GM23248 (cell line): ENCODE measurements at places on chromosomes 11 and 22.

DNA sequence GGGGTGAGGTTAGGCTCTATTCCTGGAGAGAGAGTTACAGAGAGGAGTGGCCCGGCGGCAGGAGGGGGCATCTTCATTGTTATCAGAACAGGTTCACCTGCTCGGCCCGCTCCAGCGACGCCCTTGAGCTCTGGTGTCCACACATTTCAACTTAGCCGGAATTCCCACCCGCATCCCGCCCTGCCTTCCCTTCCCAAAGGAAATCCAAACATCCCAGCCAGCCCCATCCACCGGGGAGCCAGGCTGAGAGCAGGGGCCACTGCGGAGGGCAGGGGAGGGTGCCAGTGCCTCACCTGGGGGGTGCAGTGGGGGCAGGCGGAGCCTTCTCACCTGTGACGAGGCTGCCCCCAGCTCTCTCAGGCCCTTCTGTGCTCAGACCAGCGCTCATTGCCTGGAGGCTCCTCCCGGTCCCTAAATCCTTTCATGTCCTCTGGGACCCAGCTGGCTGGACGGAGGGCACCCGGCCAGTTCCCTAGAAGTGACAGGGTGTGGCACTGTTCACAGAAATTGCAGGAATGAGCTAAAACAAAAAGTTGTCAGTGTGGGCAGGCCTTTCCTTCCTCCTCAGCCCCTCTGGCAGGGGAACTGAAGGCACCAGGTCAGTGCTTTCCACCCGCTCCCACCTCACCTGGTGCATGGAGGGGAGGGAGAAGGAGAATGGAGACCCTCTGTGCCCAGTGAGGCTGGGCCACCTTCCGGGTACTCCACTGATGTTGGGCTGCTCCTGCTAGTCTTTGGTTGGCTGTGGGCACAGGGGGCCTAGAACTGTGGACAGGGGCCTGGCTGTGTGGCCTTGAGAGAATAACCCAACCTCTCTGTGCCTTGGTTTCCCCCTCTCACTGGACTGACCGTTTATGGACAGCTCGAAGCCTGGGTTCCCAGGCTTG lies 2.2 kb upstream of the MRGPRG start:
- DNase-seq, result no peak

GRCh38 chr11:104464691-104465090 lies 300.7 kb upstream of the PDGFD start:
- DNase-seq, result no peak

- peak; percentile 88 for DNase-seq
These were observed at the start of gene CLTCL1 for GRCh38 chr22:19291580-19292457. TSS of gene CLTCL1 (minus strand) at chr22:19291719. CDS start at chr22:19291641, 78 bp downstream.

GRCh38 chr11:44657836-44658505 lies 68.8 kb upstream of the TSPAN18 start:
- no peak for DNase-seq

- DNase-seq, result no peak
These were observed 398.4 kb downstream of the CNTN5 start for GRCh38 chr11:99418927-99419720.

DNA sequence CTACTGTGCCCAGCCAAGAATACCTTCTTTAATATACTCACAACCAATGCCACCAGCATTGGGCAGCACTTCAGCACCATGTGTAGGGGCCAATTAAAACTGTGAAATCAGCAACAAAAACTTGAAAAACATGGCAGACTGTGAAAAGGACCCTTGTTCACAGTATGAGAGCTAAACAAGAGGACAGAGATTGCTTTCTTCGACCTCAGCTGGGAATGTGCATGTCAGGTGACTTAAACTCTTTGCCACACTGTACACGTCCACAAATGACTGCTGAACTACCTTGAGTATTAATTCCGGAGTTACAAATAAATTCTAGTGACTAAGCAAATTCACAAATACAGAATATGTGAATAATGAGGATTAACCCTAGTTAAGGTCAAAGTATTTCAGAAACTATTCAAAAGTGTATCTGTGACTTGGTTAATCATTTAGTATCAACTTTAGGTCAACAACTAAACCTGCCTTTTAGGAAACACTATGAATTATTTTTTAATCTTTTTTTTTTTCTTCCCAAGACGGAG lies 33.0 kb downstream of the DDX6 start:
- DNase-seq, result no peak

DNA sequence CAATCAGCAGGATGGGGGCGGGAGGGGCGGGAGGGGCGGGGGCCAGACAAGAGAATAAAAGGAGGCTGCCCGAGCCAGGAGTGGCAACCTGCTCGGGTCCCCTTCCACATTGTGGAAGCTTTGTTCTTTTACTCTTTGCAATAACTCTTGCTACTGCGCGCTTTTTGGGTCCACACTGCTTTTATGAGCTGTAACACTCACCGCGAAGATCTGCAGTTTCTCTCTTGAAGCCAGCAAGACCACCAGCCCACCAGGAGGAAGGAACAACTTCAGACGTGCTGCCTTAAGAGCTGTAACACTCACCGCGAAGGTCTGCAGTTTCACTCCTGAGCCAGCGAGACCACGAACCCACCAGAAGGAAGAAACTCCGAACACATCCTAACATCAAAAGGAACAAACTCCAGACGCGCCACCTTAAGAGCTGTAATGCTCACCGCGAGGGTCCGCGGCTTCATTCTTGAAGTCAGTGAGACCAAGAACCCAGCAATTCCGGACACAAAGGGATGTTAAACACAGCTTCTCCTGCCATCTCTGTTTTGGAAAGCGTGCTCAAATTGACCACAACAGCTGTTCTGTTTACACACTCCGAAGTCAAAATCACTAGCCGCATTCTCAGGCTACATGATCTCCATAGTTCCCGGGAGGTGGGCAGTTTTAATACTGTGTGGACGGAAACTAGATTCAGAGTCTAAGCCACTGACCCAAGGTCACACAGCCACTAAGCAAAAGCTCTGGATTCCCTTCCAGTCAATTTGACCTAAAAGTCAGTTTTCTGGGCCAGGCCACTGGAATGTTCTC lies 11.9 kb downstream of the PLAAT2 start:
- DNase-seq, result no peak

DNA sequence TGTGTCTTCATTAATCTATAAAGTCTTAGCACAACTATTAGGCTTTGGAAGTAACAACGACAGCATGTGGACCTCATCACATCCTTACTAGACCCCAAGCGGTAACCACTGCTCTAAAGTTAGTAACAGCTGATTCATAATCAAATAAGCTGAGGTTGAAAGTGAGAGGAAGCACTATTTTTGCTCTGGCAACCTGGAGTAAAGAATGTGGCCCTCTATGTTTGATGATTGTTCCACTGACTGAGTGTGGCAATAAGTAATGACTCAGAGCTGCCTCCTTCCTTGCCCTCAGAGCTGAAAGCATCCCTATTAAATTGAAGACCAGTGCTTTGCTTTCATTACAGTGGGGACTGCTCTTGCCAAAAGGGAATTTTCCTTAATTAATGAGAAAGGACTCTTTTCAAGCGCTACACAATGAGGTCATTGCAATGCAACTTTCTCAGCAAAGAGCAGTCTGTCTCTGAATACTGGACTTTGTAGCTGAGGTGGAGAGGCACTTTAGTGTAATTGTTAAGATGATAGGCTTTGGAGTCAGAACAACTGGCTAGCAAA lies 906.1 kb upstream of the RAG2 start:
- DNase-seq, result peak; percentile 33

GRCh38 chr11:72239849-72240460 lies 4.0 kb downstream of the PHOX2A start:
- DNase-seq, result peak; percentile 85

- no peak for DNase-seq
These were observed 9.8 kb downstream of the PPP6R3 start for GRCh38 chr11:68470304-68470811.

- no peak for DNase-seq
These were observed 9.0 kb upstream of the APOBEC3A start for GRCh38 chr22:38948181-38948940.

DNA sequence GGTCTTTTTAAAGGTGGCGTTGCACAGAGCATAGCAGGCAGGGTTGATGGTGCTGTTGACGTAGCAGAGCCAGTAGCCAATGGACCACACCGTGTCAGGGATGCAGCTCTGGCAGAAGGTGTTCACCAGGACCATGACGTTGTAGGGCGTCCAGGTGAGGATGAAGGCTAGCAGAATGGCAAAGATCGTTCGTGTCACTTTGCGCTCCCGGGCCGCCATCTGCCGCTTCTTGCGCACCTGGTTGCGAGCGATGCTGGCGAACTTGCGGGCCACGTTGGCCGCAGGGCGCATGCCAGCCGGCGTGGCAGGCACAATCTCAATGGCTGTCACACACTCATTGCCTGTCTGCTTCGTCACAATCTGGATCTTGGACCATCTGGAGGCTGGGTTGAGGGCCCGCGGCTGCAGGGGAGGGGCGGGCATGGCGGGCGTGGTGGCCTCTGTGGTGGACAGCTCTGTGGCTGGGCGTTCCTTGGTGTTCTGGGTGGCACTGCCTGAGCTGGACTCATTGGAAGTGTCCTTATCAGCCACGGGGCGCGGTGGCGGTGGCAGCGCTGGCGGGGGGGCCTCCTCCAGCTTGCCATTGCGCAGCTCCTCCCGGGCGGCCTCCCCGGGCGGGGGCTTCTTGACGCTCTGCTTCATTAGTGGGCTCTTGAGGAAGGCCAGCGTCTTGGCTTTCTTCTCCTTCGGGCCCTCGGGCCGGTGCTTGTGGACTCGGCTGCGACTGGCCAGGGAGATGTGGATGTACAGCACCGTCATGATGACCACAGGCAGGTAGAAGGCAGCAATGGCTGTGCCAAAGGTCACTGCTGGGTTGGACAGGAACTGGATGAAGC lies 3.9 kb downstream of the MDK start:
- DNase-seq, result no peak

DNA sequence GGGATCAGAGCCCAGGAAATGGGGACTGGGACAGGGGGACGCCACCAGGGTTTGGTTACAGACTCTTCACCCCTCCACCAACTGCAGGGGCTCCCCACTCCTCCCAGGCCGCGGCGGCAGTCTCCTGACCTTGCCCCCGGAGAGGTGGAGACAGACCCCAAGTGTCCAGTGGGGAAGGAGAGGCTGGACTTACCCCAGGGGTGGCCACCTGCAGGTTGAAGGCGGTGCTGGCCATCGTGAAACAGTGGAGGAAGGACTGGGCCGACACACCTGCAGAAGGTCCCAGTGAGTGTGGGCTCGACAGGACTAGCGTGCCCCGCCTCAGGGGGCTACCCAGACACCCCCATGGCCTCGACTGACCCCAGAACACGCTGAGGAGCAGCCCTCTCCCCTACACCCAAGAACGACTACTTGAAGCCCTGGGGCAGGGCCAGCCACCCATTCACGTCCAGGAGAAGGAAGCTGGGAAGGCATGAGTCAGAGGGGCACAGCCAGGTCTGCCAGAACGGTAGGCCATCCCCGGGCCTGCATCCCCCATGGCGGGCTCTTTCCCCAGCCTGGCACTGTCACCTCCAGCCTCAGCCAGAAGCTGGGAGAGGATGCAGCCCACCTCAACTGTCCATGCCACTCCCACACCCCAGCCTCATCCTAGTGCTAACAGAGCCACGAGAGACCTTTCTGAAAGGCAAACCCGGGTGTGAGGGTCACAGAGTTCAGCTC lies 2.3 kb downstream of the GATD1 start:
- peak; percentile 78 for DNase-seq

DNA sequence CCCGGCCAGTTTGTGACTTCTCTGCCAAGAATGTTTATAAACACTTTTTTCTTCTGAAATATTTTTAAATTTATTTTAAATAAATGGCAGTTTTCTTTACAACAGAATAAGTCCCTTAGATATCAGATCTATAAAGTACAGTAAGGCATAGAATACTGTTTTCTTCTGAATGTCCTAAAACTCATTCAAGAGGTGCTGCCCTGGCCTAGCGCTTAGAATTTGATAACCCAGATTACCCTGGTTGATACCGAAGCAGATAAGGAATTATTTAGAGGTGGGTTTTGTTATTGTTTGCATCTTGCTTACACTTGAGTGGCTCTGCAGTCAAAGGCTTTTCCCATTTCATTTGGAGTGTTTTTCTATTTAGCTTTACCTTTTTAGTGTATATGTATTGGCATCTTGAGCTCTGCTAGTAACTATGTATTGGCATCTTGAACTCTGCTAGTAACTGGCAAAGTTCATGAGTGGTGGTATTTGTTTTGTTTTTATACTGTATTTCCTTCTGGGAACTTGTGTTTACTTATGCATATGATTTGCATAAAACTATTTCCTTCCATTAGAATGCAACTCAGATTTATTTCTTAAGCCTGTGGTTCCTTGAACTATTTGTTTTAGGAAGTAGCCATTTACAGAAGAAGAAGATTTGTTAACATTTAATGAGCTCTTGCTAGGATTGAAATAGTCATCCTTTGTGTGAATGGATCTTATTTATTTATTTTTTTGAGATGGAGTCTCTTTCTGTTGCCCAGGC lies 1.2 kb downstream of the ACAD8 start:
- no peak for DNase-seq

DNA sequence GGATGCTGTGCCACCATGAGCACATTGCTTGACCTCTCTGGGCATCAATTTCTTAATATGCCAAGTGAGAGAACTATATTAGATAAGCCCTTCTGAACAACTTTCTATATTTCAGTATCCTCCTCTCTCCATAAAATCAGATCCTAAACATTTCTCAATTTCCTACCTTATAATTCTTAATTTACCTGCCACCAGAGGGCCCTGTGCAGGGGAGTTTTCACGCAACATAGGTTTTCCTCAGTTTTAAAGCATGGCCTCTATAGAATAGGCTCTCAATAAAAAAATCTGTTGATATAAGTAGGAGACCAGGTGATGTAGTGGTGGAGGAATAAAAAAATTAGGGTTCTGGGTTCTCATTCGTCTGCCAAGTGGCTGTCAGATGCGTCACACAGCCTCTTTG lies 83.7 kb upstream of the DBX1 start:
- DNase-seq, result no peak

GRCh38 chr11:25566298-25567200 lies 765.4 kb upstream of the ANO3 start:
- no peak for DNase-seq

GRCh38 chr11:124199702-124200101 lies 16.6 kb downstream of the OR10D3 start:
- DNase-seq, result peak; percentile 21

- no peak for DNase-seq
These were observed 2.9 kb downstream of the SERPIND1 start for GRCh38 chr22:20776624-20777405.

DNA sequence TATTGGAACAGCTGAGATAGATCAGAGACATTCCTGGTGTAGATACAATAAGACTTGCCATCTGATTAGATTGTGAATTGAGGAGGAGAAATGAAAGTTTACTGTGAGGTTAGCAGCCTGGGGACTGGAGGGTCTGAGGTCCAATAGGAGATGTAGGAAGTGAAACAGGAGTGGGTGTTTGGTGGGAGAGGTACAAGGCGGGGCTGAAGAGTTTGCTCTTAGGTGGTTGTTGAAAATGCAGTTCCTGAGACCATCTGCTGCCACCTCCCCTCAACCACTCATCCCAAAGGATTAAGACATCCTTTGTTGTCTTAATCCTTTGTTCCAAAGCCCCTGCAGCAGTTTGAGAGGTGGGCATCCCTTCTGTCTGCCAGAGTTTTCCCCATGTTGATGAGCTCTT lies 14.8 kb downstream of the PIWIL4 start:
- no peak for DNase-seq

GRCh38 chr22:38944653-38945052 lies 12.8 kb upstream of the APOBEC3A start:
- DNase-seq, result no peak
